Fibroblast of lung (primary cell): ENCODE measurements at places on chromosomes 16 and 17. TPM values are rescaled to one million over a fixed set of nuclear protein-coding genes. Genes with fewer than 3 reads are reported as not detected.

DNA sequence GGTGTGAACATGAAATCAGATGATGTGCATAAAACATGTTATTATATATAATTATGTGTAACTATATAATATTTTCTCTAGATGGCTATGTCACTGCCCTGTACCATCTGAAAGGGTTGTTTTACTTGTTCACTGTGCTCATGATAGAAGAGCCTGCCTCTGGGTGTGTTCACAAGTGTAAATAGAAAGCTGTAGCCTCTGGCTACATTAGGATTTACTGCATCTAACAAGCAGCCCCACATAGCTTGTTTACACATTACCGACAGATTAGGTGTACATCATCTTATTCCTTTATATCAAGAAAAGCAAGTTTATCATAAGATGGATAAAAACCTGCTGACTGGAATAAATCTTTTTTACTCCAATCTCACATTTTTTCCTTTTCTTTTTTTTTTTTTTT, 46.1 kb downstream of the CHD9 start:
- DNase-seq, result no peak

DNA sequence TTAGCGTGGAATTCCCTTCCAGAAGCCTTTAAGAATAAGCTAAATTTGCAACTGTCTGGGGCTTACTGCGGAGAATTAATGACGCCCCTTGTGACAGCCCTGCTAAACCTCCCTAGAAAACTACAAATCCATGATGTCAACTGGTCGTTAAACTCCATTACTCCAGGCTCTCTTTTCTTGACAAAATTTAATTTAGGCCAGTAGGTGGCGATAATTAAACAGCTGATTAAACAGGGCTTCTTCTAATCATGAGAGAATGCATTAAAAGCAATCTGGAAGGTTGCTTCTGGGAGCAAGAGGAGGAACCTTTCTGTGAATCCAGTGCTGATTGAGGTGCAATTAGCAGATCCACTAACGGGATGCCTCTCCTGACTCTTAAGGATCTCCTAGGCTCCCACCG, 8.1 kb upstream of the NLRP1 start:
- peak; percentile 63 for DNase-seq

Gene PLCG2
- total RNA-seq, result 0.66 and 0.77 TPM in 2 replicates

- no peak for DNase-seq
Measured at GRCh38 chr17:38324772-38325171, 19.0 kb downstream of the GPR179 start.

Gene CBLN1
- total RNA-seq, result not detected in 2 replicates

GRCh38 chr17:81978524-81979298, 1.3 kb downstream of the ASPSCR1 start:
- DNase-seq, result no peak

DNA sequence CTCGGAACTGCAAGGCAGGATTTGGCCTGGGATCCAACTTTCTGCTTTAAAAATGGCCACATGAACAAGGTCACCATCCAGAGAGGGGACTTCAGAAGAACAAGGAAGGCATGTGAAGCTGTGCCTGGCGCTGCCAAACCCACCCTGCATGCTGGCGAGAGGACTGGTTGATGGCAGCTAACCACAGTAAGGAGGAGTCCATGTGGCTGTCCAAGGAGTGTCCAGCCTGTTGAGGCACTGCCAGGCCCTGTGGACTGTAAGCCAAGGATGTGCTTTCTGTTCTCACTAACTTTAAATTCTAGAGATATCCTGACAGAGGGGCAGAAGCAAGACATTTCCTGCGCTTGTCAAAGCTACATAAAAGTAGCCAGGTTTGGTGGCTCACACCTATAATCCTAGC, 40.4 kb downstream of the CDK5R1 start:
- DNase-seq, result no peak

Gene NTN1
- 0.51 and 3.1 TPM in 2 replicates for total RNA-seq

- peak; percentile 74 for DNase-seq
Measured at GRCh38 chr17:13593757-13594156, 8.0 kb downstream of the HS3ST3A1 start.

- DNase-seq, result no peak
Measured at GRCh38 chr16:19657831-19658230, 60.2 kb downstream of the KNOP1 start.

Gene CES5A
- total RNA-seq, result not detected in 2 replicates
